Brain pericyte (primary cell): ENCODE measurements at places on chromosomes 12 and 14.

DNA sequence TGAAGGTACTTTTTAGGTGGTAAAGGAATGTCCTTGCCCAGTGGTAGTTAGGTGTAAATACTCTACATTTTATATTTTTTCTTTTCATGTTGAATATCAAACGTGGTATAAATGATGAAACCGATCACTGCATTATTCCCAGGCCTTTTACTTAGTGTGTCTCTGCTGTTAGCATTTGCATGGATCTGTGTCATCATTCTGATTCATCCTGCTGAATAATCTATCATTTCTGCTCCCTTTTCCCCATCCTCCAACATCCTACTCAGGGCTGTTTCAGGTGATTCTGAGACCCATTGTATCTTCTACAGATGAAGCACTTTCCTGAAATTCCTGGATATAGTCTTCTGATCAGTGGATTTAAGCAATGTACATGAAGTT lies 61.0 kb upstream of the PTHLH start:
- no peak for DNase-seq

DNA sequence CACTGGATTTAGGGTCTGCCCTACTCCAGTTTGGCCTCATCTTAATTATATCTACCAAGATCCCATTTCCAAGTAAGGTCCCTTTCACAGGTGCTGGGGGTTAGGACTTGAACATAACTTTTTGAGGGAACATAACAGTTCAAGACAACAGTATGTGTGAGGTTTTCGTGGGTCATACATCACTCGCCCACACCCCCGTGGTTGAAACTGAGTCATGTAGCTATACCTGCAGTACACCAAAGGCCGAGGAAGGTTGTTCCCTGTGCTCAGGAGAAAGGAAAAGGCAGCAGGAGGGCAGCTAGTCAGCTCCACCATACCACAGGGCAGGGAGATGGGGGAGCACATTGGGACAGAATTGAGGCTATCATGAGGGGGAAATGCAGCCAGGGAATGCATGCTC lies 167.0 kb downstream of the PPM1H start:
- DNase-seq: no peak

GRCh38 chr14:78403278-78403815 lies 233.2 kb downstream of the NRXN3 start:
- DNase-seq: no peak

DNA sequence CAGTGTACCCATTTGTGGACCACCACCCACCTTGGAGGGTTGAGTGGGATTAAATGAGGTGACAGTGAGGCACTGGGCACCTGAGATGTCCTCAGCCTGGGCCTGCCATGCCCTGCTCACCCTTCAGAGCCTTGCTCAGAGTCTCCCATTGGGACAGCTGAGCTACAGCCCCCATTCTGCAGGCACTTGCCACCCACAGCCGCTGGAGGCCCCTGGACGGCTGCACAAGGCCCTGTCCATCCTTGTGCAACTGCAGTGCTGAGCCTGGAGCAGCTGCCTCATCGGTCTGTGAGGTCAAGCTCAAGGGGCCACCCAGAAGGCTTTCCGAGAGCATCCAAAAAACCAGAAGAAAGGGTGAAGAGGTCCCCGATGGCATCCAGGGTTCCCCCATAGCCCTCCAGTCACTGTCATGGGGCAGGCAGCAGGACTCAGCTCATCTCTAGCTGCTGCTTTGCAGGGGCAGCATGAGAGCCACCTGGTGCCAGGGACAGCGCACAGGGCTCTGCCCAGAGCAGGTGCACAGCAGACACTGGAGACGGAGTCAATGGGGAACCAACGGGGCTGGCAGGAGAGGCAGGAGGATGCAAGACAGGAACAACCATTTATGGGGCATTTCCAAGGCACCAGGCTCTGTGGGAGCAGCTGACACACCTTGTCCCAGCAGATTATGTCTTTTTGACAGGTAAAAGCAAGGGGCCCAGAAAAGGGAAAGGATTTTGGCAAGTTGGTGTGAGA lies 84.6 kb downstream of the ARL6IP4 start:
- no peak for DNase-seq

DNA sequence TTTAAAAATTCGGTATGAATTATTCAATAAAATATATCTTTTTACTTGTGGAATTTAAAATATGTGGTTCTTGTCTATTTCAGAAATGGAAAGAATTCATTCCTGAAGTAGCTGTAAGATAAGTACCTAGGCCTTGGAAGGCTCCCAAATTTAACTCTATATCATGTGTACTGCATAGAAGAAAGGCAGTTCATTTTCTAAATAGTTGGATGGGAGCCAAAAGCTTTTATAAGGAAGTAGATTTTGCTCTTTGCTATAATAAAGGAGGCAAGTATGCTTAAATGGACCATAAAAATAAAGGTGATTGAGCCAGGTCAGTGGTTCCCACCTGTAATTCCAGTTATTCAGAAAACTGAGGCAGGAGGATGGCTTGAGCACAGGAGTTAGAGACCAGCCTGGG lies 187.5 kb downstream of the ATXN7L3B start:
- DNase-seq: no peak

GRCh38 chr14:67918838-67919237 lies 99.3 kb downstream of the RAD51B start:
- no peak for DNase-seq

DNA sequence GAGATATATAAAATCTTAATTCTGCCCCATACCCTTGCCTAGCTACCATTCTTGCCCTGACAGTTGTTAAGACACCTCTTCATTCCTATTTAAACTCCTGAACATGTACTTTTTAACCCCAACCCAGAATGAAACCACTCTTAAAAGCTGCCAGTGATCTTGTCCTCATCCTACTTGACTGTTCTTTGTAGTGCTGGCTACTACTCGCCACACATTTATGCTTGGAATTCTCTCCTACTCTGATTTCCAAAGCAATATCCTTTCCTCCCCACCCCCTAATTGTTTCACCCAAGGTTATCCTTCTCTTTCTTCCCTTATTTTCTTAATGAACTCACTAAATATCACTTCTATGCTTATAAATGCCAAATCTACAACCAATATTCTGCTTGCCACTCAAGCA lies 4.1 kb downstream of the NFYB start:
- DNase-seq: no peak

- no peak for DNase-seq
These were observed 88.3 kb downstream of the BCL11B start for GRCh38 chr14:99183716-99184115.

DNA sequence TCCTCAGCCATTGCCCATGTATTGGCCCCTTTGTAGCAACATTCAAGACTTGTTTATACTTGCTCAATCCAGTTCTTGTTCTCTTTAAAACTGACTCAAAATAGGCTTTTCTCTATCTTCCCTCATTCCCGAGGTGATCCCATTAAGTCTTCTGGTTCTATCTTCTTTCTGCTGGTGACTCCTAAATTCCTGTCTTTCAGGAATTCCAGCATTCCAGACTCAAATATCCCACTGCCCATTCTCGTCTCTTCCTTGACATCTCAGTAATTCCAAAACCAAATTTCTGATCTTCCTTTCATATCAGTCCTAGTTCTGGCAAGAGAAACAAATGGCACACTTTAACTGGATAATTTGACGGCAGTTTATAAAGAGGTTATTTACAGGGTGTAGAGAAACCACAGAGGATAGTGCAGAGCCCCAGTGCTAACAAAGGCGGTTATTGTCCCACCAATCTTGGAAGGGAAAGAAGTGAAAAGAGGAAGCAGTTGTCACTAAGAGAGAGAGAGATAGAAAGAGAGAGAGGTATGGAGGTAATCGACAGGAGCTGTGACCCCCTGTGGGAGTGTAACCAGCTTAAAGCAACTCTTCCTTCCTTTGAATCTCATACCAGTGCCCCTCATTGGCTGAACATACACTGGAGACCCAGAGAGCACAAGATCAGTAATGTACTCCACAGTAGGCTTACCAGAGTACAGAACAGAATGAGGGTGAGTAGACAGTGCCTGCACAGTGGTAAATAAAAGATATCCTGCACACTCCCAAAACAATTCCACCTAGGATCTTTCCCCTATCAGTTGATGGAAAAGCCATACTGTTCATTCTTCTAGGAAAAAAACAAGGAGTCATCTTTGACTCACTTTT lies 177.6 kb upstream of the LMNTD1 start:
- no peak for DNase-seq

DNA sequence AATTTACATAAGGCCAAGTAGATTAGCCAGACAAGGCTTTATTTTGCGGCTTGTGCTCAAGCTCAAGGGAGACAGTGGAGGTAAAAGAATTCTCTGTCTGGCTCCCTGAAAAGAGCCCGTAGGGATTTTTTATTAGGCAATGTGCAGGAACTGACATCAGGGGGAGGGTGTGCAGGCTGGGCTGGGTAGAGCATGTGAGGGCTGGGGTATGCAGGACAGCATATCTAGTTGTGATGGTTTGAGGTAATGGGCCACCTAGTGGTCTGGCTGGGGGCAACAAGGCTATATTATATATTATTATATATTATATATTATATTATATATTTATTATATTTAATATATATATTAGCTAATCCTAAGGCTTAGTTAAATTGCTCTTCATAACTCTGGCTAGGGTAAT lies 102.1 kb downstream of the TMEM117 start:
- no peak for DNase-seq
